ENCODE measurements at places on chromosomes 7 and 10.

DNA sequence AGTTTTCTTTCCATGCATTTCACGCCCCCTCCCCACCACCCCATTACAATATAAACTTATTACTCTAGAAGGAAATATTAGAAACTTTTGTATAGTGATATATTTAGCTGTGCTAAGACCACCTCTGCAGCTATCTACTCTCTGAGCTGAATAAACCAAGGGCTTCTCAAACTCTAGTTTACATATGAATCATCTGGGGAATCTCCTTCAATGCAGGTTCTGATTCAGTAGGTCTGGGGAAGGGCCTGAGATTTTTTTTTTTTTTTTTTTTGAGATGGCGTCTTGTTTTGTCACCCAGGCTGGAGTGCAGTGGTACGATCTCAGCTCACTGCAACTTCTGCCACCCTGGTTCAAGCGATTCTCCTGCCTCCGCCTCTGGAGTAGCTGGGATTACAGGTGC is 67.6 kb upstream of the PRKG1 start:
- no peak for DNase-seq

DNA sequence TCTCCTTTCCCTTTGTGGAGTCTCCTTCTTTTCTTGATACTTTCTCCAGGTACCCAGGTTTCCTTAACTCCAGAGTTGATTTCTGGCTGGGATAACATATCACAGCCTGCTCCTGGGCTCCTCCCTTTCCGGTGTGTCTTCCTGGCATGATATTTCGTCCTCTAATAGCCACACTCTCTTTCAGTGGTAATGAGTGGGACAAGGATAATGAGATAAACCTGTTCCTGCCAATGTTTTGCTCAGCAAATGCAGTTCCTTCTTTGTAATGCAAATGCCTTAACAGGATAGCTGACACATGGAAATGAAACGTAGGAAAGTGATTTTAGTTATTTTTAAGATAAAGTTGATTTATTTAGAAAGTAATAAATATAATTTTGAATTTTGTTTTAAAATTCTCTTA is 168.6 kb downstream of the NRP1 start:
- DNase-seq: no peak

GRCh38 chr10:103278862-103279298 is 1.9 kb downstream of the INA start:
- no peak for DNase-seq

GRCh38 chr7:91784469-91784868 is 96.0 kb downstream of the MTERF1 start:
- peak; percentile 50 for DNase-seq

GRCh38 chr10:30702860-30703259 is 73.3 kb upstream of the LYZL2 start:
- no peak for DNase-seq

DNA sequence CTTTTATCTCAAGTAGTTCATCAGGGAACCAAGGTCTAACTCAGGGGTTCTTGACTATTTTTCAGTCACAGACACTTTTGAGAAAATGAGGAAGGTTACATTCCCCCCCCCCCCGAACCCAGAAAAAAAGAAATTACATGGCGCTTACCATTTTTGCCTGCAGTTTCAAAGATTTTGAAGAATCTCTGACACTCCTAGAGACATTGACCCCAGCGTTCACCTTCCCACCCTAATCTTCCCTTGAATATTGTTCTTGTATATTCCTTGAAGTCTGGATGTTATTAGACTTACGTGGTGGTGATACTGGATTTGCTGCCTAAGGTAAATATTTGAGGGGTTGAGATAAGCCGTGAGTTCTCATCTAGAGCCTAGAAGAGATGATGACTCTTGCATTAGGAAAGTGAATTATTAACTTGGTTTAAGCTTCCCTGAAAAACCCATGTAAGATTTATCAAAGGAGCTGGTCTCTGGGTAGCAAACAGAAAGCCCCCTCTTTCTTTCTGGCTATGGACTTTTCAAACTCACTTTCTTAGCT is 245.7 kb upstream of the FOXK1 start:
- DNase-seq: no peak

DNA sequence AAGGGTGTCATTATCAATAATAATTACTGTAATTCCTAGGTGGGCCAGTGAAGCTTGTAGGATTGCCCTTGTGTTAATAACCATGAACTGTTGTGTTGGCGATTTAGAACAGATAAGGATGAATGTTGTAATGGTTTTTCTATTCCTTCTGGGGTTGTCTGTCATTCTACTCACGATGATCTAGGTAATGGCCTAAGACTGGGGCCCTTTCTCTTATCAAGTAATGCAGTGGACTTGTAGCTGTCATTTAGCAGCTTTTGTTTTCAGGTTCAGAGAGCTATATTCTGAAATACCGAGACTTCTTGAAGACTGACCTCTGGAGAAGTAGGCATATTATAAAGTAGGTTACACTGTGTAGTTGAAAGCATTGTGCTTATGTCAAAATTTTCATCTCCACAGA is 110.2 kb downstream of the TAF3 start:
- DNase-seq: no peak

DNA sequence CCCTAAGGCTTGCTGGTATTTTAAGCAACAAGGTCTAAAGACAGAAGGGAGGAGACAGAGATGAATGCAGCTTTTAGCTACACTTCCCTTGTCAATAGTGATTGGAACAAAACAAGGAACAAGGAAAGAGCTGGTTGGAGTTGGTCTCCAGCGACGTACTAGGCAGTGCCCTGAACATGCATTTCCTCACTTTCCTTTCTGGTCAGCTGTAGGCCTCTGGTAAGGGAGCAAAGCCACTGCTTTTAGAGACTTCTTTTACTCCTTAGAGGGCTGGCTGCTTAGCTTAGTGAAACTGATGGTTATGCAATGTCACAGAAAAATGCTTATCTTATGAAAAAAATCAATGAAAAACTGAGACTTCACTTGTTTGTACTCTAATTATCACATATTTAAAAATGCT is 75.5 kb upstream of the TRIL start:
- no peak for DNase-seq

GRCh38 chr10:71742301-71743088 is 22.9 kb upstream of the C10orf105 start:
- DNase-seq: no peak

- no peak for DNase-seq
These were observed 111.1 kb downstream of the FZD1 start for GRCh38 chr7:91375378-91375777.

DNA sequence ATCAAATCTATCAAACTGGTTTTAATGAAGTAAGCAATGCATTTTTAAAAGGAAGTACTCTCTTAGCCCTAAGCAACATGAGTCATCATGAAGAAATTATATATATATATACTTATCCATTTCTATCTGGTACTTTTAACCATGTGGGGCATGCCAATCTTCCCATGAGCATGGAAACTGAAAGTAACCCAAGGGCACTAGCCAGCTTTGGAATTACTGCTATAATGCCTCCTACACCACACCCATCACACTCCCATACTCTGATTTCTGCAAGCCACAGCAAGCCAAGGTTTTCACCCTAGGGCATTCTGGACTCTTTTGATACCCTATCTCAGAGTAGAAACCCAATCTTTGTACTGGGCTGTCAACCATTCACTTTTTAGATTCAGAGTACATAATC is 204.6 kb downstream of the IMMP2L start:
- DNase-seq: peak; percentile 20

- DNase-seq: no peak
These were observed 41.2 kb upstream of the UBE3C start for GRCh38 chr7:157097569-157097968.

- no peak for DNase-seq
These were observed 299.9 kb downstream of the ABCA13 start for GRCh38 chr7:48471196-48471595.

- DNase-seq: no peak
These were observed 105.4 kb upstream of the KIF5B start for GRCh38 chr10:32161586-32161985.

DNA sequence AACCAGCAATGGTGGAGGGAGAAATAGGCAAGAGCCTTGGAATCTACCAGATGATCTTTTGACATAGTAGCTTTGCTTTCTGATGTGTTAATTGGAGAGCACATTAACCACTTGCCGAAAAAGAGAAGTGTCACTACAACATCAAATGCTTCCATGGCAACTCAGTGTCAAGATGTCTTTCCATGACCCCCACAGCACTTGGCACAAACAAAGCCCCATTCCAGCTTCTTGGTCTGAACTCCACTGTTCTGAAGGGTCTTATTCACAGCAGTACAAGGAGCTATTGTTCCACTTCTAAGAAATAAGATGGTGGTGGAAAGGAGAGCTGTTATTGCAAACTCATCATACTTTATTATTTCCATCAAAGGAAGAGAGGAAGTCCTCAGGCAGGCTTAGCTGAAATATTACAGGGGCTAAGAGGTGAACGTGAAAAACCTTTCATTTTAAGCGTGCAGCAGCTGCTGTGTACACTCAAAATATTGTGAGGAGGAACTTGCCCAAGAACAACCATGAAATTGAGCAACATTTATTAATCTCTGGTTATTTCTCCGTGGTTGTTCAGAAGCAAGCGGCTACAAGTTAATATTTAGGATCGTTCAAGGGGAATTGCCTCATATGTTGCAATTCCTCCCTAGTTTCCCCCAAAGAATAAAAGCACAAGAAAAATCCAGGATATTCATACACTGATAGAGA is 354.8 kb upstream of the CELF2 start:
- no peak for DNase-seq

- peak; percentile 6 for DNase-seq
These were observed 555 bp downstream of the PHF14 start for GRCh38 chr7:10973942-10974911.

GRCh38 chr7:79272938-79273337 is 180.5 kb downstream of the MAGI2 start:
- no peak for DNase-seq

DNA sequence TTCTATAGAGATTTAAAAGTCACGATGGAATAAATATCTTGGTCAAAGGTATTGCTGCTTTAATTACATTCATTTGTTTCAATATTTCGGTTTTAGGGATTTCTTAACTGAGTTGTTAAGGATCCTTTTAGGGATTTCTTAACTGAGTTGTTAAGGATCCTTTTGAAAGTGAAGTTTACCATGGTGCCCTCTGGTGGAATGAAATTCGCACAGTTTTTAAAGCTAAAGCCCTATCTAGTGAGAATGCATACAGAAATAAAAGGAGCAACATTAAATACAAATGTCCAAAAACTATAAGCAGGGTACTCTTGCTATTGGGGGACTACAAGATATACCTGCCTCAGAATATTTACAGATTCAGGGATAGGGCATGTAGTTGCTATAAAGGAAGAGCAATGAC is 193.7 kb downstream of the RNLS start:
- peak; percentile 46 for DNase-seq

- DNase-seq: no peak
These were observed 43.4 kb downstream of the FOXL3 start for GRCh38 chr7:333393-333764.

GRCh38 chr10:90451283-90451682 is 406.6 kb downstream of the HTR7 start:
- no peak for DNase-seq

DNA sequence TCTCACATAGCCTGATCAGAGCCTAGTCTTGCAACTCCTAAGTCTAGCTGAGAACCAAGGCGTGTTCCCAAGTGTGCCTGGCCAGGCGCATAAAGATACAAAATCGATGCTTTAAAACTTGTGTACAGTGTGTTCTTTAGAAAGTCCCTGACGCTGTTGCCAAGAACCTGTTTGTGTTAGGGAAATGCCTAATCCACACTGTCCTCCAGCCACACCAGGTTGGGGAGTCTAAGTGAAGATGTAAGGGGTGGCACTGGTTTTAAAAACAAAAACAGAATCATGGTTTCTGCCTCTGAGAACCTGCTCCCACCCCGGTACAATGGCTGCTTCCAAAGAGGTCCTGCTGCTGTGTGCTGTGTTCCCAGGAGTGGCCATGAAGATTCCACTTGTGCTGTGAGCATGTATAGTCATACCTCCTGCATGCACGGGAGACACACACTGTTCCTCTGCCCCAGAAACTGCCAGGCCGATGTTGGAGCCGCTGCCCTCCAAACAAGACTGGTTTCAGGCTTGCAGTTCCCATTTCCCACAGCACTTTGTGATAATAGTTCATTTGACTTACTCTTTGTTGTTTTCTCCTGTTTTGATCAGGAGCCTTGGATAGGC is 88.5 kb downstream of the CCNY start:
- DNase-seq: no peak

DNA sequence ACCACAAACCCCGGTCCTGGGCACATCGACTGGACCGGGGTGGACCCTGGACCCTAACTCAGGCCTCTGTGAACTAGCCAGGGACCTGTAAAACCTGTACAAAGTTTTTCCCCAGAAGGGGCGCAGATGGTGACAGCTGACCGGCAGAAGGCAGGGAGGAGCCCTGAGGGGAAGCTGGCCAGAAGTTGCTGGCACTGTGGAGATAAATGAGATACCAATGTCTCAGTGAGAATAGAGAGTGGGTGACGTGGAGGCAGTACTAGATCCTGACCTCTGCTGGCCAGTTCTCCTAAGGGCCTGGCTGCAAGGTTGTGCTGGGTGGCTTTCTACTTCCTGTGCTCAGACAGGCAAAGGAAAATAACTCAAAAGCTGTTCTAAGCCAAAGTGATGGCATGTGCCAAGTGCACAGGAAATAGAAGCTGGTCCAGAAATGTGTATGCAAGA is 10.6 kb upstream of the TSPAN14 start:
- DNase-seq: peak; percentile 51

DNA sequence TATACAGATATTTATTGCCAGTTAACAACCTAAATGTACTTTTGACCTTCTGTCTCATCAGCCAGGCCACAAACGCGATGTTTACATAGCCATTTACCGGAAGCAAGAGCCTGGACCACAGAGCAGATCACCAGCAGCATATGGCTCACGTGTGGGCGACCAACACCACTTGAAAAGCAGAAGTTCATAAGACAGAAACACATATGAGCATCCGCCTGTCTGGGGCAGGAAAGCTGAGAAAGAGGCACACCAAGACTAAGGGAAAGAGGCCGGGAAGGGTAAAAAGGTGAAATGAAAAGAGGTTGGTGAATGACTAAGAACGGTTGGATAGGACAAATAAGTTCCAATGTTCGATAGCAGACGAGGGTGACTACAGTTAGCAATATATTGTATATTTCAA is 1.3 kb downstream of the ABCB1 start:
- DNase-seq: no peak

- DNase-seq: no peak
These were observed 43.5 kb downstream of the CLEC2L start for GRCh38 chr7:139566736-139567646.

- DNase-seq: no peak
These were observed 138.5 kb downstream of the CPED1 start for GRCh38 chr7:121126801-121127534.

DNA sequence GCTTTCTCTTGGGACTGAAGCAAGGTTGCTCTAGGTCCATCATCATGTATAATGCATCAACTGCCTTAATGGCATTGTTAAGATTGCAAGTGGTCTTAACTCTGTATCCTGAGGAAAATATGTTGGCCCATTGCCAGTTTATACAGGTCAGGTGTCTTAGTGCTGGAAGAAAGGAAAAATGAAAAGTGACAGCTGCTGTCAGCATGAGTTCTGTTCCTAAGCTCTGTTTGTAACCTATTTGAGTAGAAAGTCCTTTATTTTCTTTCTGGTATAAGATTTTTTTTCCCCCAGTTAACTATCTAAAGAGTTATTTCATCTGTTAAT is 127.2 kb downstream of the SRI start:
- DNase-seq: no peak

- DNase-seq: no peak
These were observed 1.3 kb upstream of the TRPV6 start for GRCh38 chr7:142886866-142887265.

- no peak for DNase-seq
These were observed 23.9 kb downstream of the ESYT2 start for GRCh38 chr7:158805414-158805813.

Data from HFF-Myc (cell line).